ENCODE measurements at places on chromosomes 7 and 10.
A peak's percentile ranks its signal among the peaks of the same experiment; 100 is the strongest.

- no peak for DNase-seq
Measured at GRCh38 chr7:96100737-96101136, 221.2 kb downstream of the SLC25A13 start.

DNA sequence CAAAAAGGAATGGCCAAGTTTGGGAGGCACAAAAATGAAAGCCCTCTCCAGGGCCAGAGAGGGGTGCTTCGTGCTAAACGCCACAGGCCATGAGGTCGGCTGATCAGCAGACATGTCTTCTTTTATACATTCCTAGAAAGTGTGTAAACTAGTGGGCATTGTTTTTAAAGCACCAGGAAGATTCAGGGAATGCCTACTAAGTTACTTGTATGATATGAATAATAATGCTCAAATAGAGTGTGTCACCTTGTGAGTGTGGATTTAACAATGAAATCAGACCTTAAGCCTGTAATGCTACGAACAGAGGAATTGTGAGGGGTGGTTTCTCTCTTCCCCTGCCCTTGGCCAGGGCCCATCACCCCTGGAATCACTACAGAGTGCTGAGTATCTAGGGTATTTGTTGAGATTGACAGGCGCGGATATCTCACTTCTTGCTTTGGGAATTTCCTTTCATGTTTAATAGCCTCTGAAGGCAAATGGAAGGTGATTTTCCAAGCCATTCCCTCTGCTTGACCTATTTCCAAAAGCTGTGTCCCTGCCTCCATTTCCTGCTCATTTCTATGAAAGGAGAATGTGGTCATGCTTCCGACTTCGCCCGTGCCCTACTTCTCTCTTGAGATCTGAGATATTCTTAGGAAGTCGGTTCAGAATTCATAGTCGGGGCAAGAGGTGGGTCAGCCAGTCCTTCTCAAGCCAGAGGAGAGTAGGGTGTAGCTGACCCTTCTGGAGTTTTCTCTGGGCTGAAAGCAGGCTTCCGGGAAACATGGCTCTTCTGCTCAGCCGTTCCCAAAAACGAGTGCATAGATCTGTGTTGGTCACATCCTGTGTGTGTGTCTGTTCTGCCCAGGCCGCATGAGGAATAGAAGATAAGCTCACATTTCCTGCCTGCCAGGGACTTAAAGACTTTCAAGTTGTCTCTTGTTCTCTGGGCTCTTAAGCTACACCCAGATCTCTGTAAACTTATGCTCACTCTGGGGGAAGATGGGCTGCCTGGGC lies 167.8 kb upstream of the ITGB1 start:
- DNase-seq: peak; percentile 27

DNA sequence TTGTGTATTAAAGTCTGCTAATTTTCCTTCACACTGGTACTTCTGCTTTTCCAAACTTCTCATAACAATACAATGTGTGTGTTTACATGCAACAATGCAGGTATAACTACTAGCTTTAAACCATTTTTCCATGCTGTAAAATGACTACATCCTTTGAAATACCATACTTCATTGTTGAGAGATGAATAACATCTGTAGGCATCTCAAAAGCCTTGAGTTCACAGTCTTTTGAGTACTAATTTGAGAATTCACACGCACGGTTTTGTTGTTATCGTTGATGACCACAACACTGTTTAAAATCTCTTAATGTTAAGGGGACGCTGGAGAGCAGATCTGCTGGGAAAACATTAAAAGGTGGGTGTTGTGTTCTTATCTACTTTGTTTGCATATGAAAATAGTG lies 37.4 kb downstream of the SEMA3A start:
- DNase-seq: no peak

DNA sequence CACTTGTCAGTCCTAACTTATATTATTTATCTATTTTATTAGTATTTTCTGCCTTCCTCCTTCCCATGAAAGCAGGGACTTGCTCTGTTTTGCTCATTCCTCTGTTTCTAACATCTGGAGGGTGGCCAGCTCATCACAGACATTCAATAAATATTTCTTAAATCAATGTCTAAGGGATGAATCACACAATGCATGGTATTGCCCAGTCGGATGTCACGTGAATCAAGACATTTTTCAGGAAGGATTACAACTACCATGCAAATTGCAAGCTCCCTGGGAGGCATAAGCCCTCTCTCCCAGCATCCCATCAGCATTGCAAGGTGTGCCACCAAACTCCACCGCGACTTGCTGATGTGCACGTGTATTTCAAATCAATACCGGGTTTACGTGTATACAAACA lies 146.6 kb upstream of the RNF32 start:
- no peak for DNase-seq

- DNase-seq: no peak
Measured at GRCh38 chr10:12121673-12122072, 7.8 kb upstream of the SEC61A2 start.

DNA sequence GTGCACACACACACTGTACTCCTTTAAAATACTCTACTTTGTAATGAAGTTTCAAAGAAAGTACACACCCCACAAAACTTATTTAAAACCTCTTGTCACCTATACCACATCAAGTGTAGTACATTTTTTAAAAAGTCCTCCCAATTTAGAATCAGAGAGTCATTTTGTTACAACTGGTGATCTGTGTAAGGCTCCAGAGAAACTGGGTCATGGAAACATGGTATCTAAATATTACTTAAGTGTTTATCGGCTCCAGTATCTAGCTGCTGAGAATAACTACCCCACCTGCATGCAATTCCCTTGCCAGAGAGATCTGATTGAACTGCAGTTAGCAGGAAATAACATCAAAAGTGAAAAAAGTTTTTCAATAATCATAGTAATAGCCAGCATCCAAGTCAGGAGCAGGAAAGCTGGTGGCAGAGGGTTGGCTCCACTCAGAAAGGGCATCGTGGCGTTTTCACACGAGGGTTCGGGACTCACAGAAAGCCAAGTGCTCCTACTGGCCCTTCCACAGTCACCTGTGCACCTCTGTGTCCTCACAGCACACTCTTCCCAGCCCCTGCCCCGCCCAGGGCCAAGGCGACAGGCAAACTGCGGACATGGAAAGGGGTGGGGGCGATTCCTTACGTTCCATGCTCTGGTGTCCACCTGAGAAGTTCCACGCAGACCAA lies 6.5 kb downstream of the RGS10 start:
- no peak for DNase-seq

- DNase-seq: no peak
Measured at GRCh38 chr7:19775578-19775977, 2.2 kb upstream of the TMEM196 start.

DNA sequence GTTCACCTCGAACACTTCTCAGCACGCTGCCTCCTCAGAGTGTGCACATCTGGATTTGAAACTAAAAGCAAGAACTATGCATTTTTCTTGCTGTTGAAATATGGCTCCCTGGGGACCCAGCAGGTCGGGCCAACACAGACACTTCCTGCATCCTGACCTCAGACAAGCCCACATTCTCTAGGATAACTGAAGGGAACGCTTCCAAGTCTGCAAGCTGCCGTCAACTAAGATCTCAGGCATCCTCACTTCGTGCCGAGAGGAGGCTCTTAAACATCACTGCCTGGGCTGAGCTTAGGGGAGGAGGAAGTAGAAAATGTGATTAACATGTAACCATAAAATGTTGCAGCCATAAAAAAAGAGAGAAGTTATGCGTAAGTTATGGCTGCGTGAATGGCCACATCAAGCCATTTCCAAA lies 65.5 kb downstream of the PYROXD2 start:
- peak; percentile 100 for DNase-seq

- no peak for DNase-seq
Measured at GRCh38 chr7:52897288-52897687, 138.1 kb upstream of the POM121L12 start.

GRCh38 chr7:81664304-81664703 lies 105.5 kb downstream of the HGF start:
- DNase-seq: no peak
